ENCODE measurements at places on chromosomes 12 and 14.

- no peak for DNase-seq
These were observed 538.7 kb upstream of the TMEM132C start for GRCh38 chr12:127728285-127728684.

DNA sequence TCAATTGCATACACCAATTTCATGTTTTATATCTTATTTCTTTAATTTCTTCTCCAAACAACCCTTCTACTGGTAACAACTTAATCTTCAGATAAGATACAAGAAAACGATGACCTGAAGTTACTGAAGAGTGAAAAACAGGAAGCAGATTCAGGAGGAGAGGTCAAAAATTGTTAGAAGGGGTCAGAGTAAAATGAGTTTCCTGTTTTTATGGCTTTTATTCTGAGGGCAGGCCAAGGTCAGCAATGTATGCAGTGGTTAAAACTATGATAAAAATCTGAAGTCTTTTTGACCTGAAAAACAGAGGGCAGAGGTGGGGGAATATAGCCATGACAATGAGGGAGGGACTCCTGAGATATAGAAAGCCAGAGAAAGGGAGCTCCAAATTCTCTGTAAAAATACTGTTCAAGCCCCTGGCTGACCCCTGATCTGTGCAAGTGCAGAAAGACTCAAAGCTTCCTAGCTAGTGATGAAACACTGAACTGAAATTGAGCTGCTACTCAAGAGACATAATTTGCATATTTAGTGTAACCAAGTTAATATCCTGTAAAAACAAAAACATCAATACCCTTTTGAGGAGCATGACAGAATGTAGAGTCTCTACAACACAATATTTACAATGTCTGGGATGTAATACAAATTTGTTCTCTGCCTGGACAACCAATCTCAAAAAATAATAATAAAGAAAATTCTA, 514.3 kb upstream of the SEL1L start:
- DNase-seq, result no peak

DNA sequence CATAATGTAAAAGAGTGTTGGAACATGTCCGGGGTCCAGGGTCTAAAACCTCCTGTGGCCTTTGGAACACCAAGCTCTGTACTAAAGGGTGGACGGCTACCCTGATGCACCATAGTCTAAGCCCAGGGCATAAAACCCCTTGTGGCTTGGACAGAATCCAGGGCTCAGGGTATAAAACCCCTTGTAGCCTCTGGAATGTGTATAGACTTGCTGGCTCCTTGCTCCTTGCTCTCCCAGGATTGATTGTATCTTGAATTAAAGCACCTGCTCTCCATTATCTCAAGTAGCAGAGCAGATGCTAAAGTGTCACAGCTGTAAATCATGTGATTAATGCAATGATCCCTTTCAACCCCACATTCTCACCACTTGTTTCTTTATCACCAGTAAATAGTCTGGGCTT, 556.5 kb downstream of the LRFN5 start:
- DNase-seq, result no peak

- no peak for DNase-seq
These were observed 172.4 kb downstream of the CALM1 start for GRCh38 chr14:90569201-90569600.

GRCh38 chr12:31590642-31591379, at the start of gene DENND5B:
Gene DENND5B, minus strand, starts transcription at chr12:31591136. Its CDS starts 304 bp downstream, at chr12:31590832.
- no peak for DNase-seq

DNA sequence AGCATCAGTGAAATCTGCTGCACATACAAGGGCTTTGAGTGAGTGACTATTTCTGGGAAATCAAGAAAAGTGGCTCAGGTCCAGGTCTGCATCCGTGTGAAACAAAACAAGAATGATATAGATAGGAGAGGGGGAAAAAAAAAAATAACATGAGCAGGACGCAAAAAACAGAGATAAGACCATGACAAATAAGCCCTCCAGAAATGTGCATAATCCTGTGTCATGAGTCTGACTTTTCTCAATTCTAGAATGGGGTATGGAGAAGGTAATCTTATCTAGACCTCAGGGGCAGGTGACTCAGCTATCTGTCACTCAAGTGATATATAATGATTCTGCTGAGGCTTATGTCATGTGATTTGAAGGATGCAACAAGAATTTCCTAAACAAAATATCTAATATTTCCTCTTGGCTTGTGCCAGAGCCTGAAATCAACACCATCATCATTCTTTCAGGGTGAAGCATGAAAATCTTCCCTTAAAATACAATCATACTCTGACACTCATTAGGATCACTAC, 250.0 kb downstream of the PHLDA1 start:
- no peak for DNase-seq

DNA sequence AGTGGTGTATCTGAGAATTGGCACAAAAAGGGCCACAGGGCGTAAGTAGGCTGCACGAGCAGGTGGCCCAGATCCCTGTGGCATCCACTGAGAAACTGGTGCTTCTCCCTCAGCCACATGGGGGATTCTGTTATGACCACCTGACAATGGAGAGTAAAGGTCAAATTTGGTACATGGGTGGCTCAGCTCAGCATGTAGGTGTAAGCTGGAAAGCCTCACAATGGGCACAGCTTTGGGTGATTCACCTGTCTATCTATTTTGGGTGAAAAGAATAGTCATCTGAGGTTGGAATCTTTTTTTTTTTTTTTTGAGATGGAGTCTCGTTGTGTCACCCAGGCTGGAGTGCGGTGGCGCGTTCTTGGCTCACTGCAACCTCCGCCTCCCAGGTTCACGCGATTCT, 163.4 kb upstream of the TMEM260 start:
- DNase-seq, result no peak

DNA sequence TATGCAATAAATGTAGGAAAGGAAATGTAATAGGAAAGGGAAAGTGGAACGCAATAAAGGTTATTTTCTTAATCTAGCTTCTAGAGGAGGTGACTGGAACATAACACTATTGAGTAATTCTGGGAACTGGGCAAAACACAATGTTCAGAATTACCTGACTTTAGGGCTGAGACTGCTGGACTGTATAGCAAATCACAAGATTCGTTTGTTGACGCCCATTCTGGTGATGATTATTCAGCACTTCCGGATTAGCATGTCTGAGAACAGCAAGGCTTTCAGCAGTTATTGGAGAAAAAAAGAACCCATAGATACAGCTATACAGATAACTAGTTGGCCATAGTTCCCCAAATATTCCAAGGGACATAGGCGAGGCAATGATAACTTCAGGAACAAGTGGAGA, 2.3 kb upstream of the KLRD1 start:
- no peak for DNase-seq

- DNase-seq, result no peak
These were observed 56.3 kb downstream of the NUAK1 start for GRCh38 chr12:106082216-106083175.

- no peak for DNase-seq
These were observed 78.6 kb downstream of the CHST11 start for GRCh38 chr12:104535369-104535768.

DNA sequence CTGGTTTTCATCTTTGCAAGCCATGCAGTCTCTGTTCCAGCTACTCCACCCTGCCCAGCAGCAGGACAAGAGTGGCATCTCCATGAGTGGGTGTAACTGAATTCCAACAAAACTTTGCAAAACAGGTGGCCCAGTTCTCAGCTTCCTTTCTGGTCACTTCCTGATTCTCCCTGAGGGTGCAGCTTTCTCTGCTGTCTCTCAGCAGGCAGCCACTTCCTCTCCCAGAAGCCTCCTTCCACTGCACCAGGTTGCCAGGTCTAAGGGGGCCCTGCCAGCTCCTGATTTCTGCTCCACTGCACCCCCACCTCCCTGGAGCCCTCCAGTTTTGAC, 341.0 kb upstream of the FKBP4 start:
- DNase-seq, result no peak

- no peak for DNase-seq
These were observed 53.6 kb downstream of the SUSD6 start for GRCh38 chr14:69664865-69665526.

- no peak for DNase-seq
These were observed 14.8 kb downstream of the SGPP1 start for GRCh38 chr14:63713058-63713457.

Data from SIG-M5 (cell line).